A549 treated with AZD2906 at 1 μM for 4 hours (cell line): ENCODE measurements at places on chromosomes 16 and 17. TPM values are rescaled to one million over a fixed set of nuclear protein-coding genes. Genes with fewer than 3 reads are reported as not detected.

Gene RHBDL3
- 2.9 to 5.1 TPM (median 4.3 TPM) in 5 replicates for total RNA-seq

Gene OVCA2
- total RNA-seq = 59.4 to 84.9 TPM (median 75.7 TPM) in 5 replicates

Gene HES7
- total RNA-seq = 2.3 to 5.4 TPM (median 5.2 TPM) in 5 replicates

Gene RCVRN
- not detected in 5 replicates for total RNA-seq

Gene OTOP3
- not detected in 5 replicates for total RNA-seq

Gene DNAJA3
- 58.0 to 69.0 TPM (median 66.0 TPM) in 5 replicates for total RNA-seq

Gene PCTP
- 17.1 to 24.0 TPM (median 20.8 TPM) in 5 replicates for total RNA-seq

Gene HBQ1
- 4.5 to 8.0 TPM (median 7.3 TPM) in 5 replicates for total RNA-seq

Gene OR1G1
- total RNA-seq = not detected in 5 replicates
